ENCODE measurements at places on chromosomes 12 and 14. TPM values are rescaled to one million over a fixed set of nuclear protein-coding genes. Genes with fewer than 3 reads are reported as not detected.

KLRD1 gene
- polyA plus RNA-seq = 0.24 TPM

DNA sequence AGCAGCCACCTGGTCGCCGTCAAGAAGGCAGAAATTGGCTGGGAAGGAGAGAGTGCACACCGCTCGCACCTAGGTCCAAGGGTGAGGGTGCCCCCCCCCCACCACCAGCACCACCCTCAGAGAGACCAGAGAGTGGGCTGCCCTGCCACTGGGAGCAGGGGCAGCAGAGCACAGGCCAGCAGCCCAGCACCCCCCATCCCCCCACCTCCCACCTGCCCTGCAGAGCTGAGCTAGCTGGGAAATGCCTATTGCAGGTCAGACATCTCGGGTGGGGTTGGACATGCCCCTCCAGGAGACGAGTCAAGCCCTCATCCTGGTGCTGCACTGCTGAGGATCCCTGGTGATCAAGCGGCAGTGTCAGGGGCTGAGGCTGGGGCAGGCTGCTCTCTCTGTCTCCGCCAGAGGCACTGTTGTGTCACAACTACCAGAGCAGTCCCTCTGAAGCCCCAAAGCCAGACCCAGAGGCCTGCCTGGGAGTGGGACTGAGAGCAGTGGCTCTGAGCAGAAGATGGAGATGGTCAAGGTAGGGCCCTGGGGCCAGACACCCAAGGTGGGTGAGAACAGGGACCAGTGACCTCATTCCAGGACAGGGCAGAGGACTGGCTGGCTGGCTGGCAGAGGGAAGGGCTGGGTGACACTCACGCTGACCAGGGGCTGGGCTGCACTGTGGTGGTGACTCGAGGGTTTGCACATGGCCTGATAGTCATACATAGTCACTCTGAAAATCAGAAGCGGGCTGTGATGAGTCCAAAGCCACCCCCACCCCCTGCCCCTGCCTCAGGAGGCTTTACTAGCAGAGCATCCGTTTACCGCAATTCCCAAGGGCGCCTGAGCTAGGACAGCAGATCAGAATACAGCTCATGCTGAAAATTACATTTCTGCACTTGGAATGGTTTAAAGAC lies 19.7 kb upstream of the LRTM2 start:
- DNase-seq = no peak

DNA sequence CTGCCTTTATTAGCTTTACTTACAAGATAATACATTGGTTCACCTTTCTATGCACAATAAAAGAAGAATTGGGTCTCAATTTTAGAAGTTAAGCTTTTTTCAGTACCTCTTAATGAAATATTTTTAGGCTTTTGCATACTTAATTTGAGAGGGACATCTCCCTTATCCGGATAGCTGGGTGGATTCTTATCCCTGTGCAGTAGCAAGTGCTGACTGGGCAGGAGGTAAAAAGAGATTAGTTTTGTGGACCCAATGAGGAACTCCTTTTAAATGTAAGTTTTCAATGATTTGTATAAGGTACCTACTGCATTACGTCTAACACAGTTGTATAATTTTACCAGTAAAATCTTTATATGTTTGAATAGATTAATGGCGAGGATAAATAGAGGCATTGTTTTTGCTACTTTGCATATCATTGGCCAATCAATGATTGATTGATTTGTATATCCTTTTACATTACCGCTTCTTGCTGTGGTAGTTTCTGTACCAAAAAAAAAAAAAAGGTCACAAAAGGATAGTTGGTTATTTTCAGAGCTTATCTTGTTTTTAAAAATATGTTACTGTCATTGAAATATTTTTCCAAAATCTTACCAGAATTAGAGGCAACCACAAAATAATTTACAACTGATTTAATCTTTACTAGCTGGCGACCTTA lies 2.2 kb downstream of the CPSF6 start:
- DNase-seq = no peak

- DNase-seq = no peak
Measured at GRCh38 chr14:101114726-101115515, 211.4 kb upstream of the RTL1 start.

WASHC3 gene
- 49.5 TPM for polyA plus RNA-seq

DNA sequence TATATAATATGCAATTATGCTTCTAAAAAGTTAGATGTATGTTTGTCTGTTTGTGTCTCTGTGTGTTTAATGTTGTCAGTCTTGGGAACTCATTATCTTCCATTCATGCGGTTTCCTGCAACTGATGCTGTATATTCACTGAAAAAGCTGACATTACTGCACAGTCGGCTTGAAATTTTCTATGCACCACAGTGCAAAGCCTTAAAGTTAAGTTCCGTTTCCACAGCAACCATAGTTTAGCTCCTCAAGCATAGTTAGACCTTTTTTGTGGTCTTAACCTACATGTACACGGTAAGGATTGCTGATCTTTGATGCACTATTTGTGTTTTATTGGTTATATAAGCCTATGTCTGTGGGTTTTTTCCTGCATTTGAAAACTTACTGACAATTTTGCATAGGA lies 309.4 kb downstream of the KCNC2 start:
- DNase-seq = no peak

GRCh38 chr14:103767336-103767894 lies 51.8 kb downstream of the ZFYVE21 start:
- DNase-seq = no peak

IL26 gene
- not detected for polyA plus RNA-seq

CD69 gene
- 1.6 TPM for polyA plus RNA-seq

GRCh38 chr12:9707864-9708808 lies 24.8 kb downstream of the CLECL1 start:
- DNase-seq = peak; percentile 20

GRCh38 chr14:100538351-100539002 lies 48.7 kb downstream of the BEGAIN start:
- DNase-seq = no peak

GRCh38 chr12:16669756-16670155 lies 63.8 kb upstream of the LMO3 start:
- DNase-seq = no peak

DNA sequence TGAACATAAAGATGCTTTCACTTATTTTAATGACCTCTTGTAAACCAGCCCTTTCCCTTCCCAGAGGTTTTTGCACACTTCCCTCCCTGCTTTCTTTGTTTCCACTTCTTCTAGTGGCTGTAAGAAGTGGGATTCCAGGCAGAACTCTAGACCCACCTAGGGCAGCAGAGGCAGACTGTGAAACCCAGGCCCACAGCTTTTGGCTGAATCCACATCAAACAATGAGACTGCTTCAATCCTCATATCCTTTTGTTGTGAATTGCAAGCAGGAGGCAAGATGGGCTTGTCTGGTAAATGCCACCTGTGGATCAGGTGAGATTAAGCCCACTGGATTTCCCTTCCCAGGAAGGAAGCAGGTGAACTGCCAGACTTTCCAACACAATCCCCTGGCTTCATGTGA lies 12.8 kb downstream of the CCDC177 start:
- DNase-seq = no peak

DNA sequence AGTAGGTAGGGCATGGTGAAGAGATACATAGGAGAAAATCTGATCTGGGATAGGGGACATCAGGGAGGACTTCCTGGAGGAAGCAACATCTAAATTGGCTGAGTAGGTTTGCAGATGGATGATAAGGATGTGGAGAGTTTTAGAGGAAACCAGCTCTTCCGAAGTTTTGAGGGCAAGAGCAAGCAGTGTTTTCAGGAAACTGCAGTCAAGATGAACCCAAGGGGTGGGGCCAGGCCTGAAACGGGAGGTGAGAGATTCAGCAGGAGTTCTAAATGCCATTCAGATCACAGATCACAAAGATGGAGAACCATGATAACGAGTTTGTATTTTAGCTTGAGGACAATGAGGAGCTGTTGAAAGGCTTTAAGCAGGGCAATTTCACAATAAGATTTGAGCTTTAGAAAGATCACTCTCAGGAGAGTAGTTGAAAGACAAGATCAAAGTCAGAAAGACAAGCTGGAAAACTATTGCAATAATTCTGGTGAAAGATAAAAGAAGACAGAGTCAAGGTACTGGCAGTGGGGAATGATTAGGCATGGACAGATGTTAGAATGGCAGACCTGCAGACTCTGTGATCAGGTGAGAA lies 70.1 kb upstream of the PLXNC1 start:
- no peak for DNase-seq

DNA sequence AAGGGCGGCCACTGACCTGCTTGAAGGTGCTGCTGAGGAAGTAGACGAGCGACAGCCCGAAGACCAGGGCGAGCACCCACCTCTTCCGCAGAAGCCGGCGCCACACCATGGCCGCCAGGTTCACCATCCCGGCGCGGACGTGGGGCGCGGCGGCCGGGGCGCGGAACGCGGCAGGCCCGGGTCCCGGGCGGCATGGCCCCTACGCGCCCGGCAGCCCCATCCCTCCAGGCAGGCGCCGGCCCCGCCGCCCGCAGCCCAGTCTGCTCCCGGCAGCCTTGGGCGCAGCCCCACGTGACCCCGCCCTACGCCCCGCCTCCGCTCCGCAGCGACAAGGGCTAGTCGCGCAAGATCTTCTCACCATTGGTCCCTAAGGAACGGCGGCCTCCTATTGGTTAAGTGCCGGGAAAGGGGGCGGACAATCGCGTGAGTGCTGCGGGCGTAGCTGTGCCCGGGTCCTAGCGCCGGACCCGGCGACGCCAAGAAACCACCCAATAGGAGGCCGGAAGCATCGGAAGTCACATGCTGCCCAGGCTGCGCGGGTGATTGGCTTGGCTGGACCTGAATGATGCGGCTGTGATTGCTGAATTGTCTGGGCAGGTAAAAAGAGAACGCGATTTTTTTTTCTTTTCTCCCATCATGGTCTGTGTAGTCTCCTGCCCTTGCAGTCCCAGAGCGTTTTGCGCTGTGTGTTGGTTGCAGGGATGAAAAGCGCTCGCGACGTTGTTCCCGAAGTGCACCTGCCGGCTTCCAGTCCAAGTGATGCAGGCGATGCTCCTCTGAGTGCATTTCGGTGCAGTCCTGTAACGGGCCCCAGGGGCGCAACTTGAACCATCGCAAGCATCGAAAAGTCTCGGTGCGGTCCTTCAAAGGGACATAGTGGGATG lies at the start of the genes RNFT2 and SPRING1:
TSS of gene RNFT2 (plus strand) at position 542 of the 884 bp plus-strand sequence. CDS start 2,183 bp downstream, outside the sequence.
TSS of gene SPRING1 (minus strand) at position 296 of the 884 bp plus-strand sequence. CDS start at position 127, 169 bp downstream.
- peak; percentile 99 for DNase-seq

GRCh38 chr12:86265329-86265695 lies 9.1 kb upstream of the MGAT4C start:
- no peak for DNase-seq

- DNase-seq = no peak
Measured at GRCh38 chr12:70508178-70508577, 129.1 kb downstream of the PTPRB start.

DNA sequence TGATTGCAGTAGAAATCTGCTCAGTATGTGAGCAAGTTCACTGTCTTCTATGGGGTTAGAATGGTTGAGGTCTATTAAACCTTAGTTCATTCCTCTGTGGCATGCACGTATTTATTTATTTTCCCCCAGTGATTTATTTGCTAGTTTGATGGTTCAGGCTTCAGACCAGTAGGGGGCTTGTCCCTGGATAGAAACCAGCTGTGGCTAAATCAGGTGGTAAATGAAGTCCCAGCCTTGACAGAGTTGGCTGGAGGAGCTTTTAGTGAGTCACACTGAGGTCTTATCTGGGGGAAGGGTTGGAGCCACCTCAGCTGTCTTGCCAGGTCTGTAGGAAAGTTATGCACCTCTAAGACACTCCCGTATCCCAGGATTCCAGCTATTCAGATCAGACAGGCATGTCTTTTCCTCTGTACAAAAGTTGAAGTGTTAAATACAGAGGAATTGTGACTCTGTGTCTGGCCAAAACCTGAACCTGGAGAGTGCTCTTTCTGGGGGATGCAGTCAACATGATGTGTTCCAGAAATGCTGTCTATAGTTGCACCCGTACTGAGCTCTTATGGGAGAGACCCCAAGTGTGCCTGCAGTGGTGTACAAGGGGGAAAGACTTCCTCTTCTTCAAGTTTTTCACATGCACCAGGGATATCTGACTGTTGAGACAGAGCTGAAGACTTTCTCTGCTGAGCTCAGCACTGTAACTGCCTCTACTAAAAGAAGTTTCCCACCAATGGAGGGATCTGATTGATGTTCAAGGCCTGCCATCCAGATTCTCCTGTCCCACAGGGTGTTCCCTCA lies 1322.1 kb downstream of the TMEM121 start:
- DNase-seq = no peak

DNA sequence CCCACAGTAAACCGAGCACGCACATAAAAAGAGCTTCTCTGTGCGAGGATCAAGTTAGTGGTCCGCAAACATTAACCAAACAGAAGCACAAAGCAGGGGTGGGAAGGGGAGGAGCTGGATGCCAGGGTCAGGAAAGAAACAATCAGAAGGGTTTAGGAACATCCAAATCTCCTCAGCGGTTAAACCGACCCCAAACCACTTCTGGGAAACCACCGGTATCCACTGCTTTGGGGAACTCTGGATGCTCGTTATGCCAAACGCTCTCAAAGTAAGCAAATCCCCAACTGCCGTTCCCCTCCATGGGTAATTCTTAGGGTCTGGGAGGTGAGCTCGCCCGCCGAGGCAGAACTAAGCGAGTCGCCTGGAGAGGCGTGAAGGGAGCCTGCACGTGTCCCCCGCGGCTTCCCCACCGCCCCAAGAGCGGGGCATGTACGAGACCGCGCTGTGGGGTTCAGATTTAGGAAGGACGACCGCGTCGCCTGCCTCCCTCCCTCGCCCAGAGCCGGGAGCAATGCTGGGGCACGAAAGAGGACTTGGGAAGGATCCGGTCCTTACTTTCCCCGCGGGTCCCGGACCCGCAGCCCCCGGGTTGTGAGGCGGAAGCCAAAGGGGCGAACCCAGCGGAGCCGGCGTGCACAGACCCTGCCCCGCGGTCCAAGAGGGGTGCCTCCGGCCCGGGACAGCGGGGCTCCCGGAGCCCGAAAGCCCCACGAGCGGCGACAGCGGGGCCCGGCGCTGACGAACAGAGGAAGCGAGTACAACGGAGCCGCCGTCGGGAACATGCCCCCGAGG lies 711 bp downstream of the SBNO1 start:
- peak; percentile 20 for DNase-seq

CISTR gene
- polyA plus RNA-seq = not detected

LRP10 gene
- polyA plus RNA-seq = 94.9 TPM

- no peak for DNase-seq
Measured at GRCh38 chr14:32932914-32933628, 5.6 kb upstream of the NPAS3 start.

DNA sequence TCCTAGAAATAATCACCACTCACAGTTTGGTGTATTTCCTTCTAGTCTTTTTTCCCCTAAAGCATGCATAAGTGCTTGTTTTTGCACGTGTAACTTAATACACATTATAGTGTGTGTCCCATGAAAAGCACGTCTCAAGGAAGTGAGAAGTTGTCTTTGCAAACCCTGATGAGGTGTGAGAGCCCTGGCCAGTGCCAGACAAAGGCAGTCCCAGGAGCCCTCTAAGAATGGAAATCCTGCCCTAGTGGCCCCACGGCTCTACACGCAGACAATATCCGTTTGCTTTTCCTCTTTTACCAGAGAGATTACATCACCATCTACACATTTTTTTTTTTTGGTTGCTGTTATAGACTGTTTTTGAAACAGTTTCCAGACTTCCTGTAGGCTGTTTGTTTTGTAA lies 85.5 kb upstream of the FZD10 start:
- no peak for DNase-seq

BDKRB1 gene
- 0.73 TPM for polyA plus RNA-seq

GPRC5A gene
- 7.4 TPM for polyA plus RNA-seq

LTBP2 gene
- 2.4 TPM for polyA plus RNA-seq

DNA sequence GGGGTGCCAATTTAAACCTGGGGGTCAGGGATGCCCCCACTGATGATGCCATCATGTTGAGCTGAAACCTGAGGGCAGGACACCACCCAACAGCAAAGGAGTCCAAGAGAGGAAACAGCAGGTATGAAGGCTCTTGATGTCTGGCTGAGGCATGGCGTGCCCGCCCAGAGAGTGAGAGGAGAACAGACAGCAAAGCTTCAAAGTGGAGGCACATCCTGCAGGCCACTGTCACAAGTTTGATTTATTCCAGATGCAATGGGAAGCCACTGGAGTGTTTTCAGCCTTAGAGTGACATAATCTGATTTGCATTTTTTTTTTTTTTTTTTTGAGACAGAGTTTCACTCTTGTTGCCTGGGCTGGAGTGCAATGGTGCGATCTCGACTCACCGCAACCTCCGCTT lies 34.8 kb downstream of the IRF2BPL start:
- no peak for DNase-seq
